ENCODE measurements at places on chromosomes 7 and 10.
A peak's percentile ranks its signal among the peaks of the same experiment; 100 is the strongest.

- no peak for DNase-seq
Observed at GRCh38 chr7:27183682-27184336, 1.2 kb downstream of the HOXA11 start.

- DNase-seq = no peak
Observed at GRCh38 chr10:26781797-26782196, 79.0 kb downstream of the ABI1 start.

GRCh38 chr7:107768263-107768662, 24.3 kb downstream of the CBLL1 start:
- no peak for DNase-seq

DNA sequence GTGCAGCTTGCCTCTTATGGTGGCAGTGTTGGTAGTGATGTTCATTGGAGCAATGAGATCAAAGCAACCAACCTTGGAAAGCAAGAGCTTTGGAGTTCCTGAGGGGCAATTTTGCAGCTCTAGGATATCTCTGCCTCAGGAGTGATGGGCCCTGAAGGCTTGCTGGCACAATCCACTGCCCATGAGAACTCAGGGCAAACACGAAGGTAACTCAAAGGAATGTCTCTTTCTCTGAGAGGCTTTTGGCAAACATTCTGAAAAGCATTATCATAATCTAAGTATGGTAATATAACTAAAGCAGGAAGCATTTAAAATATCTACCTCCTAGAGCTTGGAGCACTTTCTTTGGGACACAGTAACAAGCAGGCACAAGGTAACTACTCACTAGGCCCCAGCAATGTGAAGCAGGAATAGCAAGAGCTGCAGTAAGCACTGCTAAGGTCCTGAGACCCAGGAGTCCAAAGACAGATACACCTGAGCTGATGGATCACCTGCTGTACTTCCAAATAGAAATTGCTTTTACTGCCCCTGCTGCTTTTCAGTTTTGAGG, 103.1 kb downstream of the NRF1 start:
- no peak for DNase-seq

- peak; percentile 75 for DNase-seq
Observed at GRCh38 chr10:32256613-32257437, 90.1 kb downstream of the EPC1 start.

DNA sequence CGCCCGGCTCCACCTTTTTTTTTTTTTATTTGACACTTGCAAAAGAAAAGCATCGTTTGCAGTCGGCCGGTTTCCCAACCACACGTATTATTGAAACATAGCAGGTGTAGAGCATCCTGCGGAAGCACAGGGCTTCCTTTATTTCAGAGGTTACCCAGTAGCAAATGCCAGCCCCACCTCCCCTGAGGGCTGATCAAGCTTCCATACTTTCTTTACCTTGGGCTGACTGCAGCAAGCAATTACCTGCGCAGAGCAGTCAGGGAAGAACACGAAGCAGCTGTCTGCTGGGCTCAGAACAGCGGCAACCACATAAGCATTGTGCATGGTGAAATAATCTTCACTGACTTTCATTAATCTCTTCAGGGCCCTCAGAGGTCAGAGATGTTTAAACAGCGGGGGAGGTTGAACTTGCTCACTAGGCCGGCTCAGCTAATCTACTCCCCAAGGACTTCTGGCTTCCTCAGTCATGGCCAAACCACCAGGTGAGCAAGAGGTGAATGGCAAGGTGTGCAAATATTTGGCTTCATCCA, 784.7 kb upstream of the AUTS2 start:
- DNase-seq = no peak

Data from globus pallidus (tissue), 1 donor.